ENCODE measurements at places on chromosomes 13 and 19. TPM values are rescaled to one million over a fixed set of nuclear protein-coding genes. Genes with fewer than 3 reads are reported as not detected.

Gene CLDND2
- not detected for total RNA-seq

Gene F10
- 0.82 TPM for total RNA-seq

Gene UGGT2
- total RNA-seq: 60.3 TPM

DNA sequence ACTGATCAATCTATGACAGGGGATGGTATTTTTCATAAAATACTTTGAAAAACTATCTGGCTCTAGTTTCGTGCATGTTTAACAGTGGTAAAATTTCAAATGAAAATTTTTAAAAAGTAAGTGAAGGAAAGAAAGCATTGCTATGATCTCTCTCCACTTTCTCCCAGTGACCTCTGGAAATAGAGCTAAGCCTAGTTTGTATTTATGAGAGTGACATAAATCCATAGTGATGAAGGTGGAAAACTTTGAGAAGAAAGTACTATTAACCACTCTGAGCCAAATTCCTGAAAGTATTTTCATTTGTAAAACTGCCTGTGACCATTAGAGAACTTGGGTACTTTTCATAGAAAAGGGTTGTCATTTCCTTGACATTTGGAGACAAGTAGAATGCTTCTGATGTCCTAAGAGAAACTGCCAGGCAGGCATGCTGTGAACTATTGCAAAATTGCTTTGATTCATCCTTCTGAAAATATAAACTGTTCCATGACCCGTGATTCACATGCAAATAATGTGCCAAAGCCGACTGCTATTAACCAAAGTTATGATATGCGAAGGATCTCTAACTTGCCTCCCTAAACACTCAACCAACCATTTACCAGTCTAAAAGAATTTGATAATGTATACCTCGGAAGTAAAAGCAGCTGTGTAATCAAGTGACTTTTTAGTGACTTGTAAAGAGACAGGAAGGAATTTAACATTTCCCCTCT is 133.2 kb downstream of the VWA8 start:
- no peak for DNase-seq

- DNase-seq: no peak
Measured at GRCh38 chr13:67932991-67933390, 702.9 kb upstream of the PCDH9 start.

- DNase-seq: no peak
Measured at GRCh38 chr13:31639443-31640163, 99.7 kb upstream of the RXFP2 start.

DNA sequence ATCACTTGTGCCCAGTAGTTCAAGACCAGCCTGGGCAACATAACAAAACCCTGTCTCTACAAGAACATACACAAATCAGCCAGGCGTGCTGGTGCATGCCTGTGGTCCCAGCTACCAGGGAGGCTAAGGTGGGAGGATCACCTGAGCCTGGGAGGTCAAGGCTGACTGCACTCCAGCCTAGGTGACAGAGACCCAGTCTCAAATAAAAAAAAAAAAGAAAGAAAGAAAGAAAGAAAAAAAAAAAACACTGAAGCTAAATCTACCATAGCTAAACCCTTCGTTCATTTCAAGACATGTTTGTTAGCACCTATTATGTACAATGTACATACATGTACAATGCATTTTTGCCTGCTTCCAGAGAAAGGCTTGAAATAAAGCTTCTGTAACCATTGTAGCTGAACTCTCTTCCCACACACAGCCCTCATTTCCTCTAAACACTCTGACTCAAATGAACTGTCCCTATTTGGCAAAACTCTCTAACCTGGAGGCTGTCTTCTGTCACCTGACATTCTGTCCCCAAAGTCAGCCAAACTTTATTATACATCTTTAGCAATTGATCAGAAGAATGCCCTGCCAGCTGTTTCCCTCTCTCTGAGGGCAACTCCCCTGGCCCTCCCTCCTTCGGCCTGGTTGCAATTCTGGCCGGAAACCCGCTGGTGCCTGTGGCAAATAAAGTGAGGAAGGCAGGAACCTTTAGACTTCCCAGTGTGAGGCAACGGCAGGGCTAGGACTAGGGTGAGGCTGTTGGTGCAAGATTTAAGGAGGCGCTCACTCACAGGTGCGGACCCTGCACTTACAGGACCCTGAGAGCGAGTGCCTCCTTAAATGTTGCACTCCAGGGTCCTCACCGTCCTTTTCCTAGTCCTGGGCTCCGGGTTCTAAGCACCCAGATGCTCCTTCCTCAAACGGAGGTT is 1.8 kb downstream of the ETHE1 start:
- no peak for DNase-seq

GRCh38 chr19:31139871-31140505 is 209.2 kb downstream of the TSHZ3 start:
- no peak for DNase-seq

DNA sequence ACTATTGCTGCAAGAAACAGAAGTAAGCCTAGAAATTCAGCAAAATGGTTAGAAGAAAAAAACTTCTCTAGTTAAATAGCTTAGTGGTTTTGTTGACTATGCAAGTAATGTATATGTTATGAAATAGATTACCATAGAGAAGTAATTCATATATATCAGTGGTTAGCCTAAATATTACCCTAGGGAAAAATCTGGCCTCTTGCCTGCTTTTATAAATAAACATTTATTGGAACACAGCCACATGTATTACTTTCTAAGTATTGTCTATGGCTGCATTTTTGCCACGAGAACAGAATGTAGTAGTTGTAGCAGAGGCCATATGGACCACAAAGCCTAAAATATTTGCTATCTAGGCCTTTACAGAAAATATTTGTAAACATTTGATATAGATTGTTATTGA is 1471.7 kb upstream of the PRR20A start:
- no peak for DNase-seq

DNA sequence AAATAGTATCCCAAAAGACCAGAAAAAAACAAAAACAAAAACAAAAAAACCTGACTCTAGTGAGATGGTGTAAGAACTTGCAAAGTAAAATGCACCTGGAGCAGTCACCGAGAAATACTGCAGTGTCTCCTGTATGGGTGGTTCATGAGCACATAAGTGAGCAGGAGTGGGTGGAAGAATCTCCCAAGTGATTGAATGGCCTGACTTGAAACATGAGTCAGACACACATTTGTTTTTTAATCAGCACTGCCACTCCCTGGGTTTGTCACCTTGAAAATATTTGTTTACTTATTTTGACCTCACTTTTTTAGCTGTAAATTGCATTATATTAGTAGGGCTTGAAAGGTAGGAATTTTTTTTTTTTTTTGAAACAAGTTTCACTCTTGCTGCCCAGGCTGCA is 2.0 kb downstream of the ZNF431 start:
- DNase-seq: no peak

DNA sequence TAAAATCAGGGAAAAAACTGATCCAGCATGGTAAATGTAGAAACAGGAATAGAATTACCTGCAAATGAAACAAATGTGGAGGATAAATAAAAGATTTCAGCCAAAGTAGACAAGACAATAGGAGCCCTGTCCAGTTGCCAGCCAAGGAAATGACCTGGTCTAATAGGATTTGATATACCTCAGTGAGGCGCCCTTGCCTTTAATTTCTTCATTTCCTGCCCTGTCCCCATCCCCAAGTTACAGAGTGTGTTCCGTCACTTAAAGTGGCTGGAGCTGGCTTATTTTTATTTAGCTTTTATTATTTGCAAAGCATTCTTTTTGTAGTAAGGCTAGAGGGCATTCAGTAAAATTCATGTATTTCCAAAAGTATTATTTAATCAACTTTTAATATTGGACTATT is 1022.0 kb downstream of the EFNB2 start:
- no peak for DNase-seq

GRCh38 chr13:33832872-33833271 is 14.9 kb downstream of the RFC3 start:
- no peak for DNase-seq

DNA sequence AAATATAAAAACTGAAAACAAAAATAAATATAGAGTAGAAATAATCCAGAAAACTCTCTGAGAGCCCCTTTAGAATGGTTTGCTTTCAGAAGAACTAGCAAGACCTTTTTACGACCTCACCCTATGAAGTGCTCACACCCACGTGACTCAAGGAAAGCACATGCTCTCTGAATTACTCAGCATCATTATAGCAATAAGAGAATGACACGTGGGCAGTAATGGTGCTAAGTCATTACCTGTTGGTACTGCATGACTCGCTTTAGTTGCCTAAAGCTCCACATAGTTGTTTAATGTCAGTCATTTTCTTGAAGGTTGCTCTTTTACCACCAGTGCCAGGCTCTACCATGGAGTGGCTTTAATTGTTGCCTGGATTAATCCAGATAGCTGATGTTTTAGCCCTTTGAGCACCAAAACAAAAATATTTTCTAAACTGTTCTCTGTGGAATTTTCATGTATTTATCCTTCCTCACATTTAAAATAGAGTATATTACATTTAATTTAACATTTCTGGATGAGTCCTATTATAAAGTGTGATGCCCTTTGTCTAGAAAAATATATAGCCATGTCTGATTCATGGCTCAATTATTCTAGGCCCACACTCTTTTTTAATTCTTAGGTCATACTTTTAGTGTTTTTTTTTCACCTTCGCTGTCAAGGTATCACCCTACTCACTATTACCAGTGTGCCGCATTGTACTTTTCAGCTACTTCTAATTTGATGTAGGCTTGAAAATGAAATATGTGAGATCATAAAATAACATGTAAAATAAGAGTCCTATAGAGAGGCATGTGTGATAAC is 56.8 kb downstream of the THSD1 start:
- DNase-seq: no peak

All from frontal cortex (tissue), 4 donors.